ENCODE measurements at places on chromosomes 7 and 10. TPM values are rescaled to one million over a fixed set of nuclear protein-coding genes. Genes with fewer than 3 reads are reported as not detected.

The MYL7 gene
- 3.4 TPM for polyA plus RNA-seq

The ECHDC3 gene
- 4.0 TPM for polyA plus RNA-seq

The VPS41 gene
- 38.6 TPM for polyA plus RNA-seq

The ASAH2B gene
- polyA plus RNA-seq, result 4.5 TPM

The NUTM2A gene
- 2.3 TPM for polyA plus RNA-seq

The PDK4 gene
- not detected for polyA plus RNA-seq

The KCND2 gene
- not detected for polyA plus RNA-seq

- no peak for DNase-seq
Measured at GRCh38 chr10:128963211-128964099, 503.6 kb upstream of the MGMT start.

DNA sequence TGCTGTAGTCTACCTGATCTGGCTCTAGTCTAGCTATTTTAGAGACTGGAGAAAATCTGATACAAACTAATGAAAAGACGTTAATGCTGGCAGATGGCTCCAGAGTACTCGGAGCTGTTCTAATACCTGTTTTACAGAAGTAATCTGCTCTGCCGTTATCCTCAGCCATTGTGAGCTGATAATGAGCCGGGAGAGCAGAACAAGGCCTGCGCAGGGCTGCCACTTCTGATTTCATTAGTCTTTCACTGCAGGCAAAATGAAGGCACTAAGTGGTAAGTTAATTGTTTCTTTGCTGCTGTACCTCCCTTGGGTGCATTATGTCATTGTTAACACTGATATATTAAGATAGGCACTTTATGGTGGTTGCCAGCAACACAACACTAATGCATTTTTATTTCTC lies 456.4 kb upstream of the PFKP start:
- no peak for DNase-seq

DNA sequence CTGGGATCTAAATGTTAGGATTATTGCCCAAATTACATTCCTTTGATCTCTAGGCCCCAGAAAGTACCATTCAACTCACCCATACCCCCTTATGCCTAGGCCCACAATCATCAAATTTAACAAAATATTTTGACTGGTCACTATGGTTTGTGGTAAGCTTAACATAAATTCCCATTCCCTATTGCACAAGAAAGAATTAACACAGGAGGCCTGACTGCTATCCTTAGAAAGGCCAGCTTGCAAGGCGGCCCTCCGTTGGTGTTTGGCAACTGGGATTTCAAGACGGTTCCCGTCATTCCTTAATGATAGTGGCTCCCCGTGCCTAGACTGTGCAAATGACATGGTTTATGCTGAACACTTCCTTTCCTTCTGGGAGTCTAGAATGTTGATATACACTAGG lies 29.6 kb downstream of the ARHGAP21 start:
- DNase-seq, result no peak

DNA sequence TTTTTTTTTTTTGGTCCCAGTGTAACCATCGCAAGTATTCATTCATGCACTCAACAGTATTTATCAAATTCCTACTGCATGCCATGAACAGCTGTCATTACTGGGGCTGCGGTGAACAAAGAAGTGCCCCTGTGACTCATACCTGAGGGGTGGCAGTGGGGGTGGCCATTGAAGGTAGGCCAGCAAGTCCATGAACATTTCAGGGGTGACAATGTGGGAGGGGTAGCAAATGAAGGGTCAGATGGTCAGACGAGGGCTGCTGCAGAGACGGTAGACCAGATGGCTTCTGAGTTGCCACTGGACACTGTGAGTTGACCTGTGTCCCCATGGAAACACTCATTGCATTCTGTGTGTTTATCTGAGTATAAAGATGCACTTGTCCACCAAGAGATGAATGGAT lies 92.5 kb upstream of the PITRM1 start:
- DNase-seq, result no peak

DNA sequence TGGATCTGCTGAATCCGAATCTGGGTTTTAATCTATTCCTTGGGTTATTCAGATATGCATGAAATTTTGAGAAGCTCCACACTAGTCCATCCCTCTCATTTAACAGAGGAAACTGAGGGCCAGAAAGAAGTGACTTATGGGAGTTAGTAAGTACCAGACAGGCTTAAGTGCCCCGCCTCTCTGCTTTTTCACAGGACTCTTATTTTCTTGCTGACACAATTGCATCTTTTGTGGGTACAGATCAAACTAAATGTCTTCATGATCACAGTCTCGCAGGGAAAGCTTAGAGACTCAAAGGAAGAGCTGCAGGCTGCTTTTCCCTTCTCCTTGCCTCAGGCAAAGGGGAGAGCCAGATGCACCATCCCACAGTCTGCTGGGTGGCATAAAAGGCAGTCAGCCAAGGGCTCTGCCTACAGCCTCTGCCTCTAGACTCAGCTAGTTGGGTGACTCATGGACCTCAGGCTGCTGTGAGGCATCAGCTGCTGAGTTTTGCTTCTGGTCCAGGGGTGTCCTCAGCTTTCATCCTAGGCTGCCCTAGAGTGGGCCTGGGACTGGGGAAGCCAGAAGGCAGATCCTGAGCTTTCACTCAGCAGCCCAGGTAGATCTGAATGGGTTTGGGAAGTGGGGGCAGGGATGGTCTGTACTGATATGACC lies 11.6 kb downstream of the GOLGA7B start:
- DNase-seq, result no peak

GRCh38 chr10:64358907-64359306 lies 837.7 kb downstream of the REEP3 start:
- DNase-seq, result peak; percentile 3

GRCh38 chr10:121442086-121442935 lies 155.9 kb downstream of the FGFR2 start:
- DNase-seq, result no peak

DNA sequence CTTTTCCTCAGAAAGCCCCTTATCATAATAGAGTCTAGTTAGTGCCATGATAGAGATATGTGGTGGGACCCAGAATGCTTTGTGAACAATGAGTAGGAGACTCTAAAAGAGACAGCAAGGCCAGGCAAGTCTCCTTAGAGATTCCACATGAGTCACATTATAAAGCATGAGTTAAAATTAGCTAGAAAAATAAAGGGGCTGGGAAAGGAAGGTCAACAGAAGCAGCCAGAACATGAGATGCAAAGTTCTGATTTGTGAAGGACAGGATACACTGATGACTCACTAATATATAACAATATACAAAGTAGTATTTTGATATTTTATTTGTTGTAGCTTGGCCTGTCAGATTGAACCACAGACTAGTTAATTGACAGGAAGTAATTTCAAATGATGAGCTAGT lies 25.3 kb upstream of the SNX13 start:
- no peak for DNase-seq

GRCh38 chr10:62860946-62861345 lies 44.8 kb upstream of the EGR2 start:
- no peak for DNase-seq

DNA sequence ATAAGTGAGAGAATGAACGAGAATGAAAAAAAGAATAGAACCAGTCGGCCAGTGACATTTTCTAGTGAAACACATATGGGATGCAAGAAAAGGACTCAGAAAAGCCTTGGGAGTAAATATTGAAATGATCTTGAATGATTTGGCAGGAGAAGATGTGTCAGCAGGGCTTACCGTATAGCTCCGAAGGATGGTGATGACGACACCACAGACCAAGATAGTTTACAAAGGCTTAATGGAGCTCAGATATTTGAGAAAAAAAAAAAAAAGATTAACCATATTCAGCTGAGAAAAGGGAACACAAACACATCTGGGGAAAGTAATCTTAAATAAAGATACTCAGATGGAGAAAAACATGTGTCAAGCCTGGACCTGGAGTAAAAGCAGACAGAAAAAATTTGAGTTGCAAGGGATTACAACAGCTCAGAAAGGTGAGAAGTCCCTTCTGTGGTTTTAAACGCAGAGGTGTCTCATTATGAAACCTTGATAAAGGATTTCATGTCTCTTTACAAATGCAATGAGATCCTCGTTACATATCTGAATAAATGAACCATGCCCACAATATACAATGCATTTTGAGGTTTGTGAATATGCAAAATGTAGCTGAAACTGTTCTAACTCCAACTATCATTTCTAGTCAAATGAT lies 36.0 kb downstream of the DNAJB9 start:
- DNase-seq, result no peak

DNA sequence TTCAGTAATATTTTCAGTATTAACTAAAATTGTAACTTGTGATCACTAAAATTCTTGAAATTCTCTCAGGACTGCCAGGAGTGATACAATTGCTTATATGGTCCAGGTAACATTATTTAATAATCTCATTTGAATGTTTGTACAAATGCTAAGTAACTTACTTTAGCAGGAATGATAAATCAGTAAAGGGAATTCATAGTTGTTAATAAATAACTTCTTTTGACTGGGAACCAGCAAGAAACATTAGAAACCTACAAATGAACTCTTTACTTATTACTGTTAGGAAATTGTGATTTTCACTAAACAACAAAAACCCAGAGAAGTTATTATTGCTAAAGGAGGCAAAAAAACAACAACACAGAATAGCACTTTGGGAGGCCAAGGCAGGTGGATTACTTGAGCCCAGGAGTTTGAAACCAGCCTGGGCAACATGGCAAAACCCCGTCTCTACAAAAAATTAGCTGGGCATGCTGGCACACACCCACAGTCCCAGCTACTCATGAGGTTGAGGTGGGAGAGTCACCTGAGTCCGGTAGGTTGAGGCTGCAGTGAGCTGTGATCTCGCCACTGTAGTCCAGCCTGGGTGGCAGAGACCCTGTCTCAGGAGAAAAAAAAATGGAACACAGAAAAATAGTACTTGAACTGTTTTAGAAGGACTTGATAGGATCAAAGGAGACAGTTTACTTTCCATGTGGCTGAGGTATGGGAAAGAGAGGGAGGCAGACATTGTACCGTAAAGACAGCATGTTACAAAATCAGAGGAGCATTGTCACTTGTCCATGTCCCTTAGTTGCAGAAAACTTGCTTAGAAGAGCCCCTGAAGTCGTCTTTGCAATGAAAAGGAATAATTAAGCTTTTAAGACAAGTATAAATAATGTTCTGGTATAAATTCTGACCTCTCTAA lies 53.1 kb downstream of the SHOC2 start:
- DNase-seq, result no peak

DNA sequence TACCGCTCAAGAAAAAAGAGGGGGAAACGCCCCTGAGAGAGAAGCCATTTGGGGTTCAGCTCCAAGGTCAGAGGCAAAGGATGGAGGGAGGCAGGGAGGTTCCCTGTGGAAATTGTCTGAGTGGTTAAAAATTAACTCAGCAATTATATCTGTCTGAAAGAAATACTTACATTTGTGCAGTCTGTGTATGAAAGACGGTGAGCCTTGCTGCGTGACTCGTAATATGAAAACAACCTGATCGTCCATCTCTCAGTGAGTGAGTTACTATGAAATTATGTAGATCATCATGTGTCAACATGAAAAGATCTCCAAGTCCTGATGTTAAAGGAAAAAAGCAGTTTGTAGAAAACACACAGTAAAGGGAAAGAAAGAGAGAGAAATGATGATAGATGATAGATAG lies 67.2 kb upstream of the FAM204A start:
- DNase-seq, result no peak

DNA sequence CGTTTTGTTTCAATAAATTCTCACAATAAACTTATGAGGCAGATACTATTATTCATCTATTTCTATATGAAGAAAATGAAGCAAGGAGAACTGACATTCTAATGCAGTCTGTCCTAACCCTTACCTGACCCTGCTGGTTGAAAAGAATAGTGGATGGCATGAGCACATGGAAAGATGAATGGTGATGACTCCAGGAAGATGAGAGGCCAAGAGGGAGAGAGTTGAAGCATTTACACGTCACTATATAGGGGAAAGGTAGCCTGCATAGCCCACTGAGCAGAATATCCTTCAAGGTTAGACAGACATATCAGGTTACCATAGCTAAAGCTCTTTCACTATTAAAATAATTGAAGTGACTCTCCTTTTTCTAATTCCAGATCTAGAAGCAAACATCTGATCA lies 163.9 kb upstream of the CDK1 start:
- DNase-seq, result no peak

- no peak for DNase-seq
Measured at GRCh38 chr10:50883629-50884028, 1.8 kb downstream of the A1CF start.

DNA sequence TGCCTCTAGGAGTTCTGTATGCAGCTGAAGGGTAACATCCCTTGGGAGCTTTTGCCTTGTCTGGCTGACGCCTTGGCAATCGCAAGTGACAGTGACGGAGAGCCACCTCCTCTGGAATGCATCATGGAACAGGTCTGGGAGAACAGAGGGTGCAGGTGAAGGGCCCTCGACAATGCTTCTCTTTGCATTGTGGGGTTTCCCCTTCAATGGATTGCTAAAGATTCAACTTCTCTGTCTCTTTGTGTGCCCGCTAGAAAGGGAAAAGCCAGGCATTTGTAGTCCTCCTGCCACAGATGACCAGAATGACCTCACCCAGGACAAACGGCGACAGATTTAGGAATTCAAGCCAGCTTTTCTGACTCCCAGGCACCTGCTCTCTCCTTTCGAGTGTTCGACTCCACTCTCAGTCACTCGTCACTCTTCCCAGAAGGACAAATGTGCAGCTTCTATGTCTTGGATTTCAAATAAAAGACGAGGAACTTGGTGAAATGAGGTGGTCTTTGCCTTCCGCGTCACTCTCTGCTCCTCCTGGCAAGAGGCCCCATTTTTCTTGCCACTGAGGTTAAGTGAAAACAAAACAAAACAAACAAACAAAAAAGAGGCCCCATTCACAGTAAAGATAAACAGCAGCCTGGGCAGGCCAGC lies 26.1 kb downstream of the IL2RA start:
- no peak for DNase-seq

DNA sequence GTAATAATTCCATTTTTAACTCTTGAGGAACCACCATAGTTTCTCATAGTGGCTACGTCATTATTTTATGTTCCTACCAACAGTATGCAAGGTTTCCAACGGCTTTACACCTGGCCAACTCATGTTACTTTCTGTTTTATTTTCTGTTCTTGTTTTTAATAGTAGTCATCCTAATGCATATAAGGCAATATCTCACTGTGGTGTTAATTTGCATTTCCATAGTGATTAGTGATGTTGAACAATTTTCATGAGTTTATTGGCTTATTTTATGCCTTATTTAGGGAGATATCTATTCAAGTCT lies 465.5 kb upstream of the KLF6 start:
- DNase-seq, result no peak

DNA sequence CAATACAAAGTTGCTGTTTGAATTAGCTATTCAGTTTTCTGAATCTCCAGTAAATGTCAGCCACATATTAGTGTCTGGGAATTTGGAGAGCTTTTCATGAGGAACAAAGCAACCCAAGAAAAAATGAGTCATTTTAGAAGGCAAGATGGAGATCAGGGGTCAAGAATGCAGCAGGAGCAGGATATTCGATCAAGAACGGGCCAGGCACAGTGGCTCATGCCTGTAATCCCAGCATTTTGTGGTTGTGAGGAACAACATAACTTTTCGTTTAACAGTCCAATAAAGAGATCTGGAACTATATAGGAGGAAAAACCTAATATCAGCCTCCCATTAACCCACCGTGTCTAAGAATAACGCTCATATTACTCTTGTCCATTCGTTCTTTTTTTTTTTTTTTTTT lies 600.5 kb downstream of the MAGI2 start:
- no peak for DNase-seq

DNA sequence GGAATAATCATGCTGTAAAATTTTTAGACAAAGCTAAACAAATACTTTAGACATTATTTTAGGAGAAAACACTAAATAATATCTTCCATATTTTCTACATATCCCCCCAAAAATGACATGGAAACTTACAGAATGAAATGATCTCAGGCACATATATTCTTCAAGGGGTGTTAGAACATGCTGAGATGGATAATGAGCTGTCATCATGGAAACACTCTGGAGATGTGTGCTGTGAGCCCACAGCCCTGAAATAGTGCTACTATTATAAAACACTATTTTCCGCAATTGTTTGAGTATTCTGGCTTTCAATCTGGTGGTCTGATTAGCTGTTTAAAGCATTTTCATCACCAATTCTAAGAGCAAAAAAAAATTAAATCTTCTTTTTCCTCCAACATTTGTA lies 385.7 kb downstream of the PHTF2 start:
- DNase-seq, result no peak
